ENCODE measurements at places on chromosomes 5 and 9.

DNA sequence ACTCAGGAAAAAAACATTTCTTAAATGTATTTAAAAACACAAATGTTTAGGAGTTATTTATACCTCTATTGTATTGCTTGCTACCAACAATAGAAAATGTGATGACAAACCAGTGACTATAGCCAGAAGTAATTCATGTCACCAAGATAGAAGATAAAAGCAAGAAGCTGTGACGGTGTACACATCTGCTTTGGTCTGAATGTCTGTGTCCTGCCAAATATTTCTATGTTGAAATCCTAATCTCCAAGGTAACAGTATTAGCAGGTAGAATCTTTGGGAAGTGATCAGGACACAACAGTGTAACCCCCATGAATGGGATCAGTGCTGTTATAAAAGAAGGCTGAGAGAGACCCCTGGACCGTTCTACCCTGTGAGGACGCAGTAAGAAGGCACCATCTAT is 74.7 kb downstream of the CEMIP2 start:
- DNase-seq, result no peak

DNA sequence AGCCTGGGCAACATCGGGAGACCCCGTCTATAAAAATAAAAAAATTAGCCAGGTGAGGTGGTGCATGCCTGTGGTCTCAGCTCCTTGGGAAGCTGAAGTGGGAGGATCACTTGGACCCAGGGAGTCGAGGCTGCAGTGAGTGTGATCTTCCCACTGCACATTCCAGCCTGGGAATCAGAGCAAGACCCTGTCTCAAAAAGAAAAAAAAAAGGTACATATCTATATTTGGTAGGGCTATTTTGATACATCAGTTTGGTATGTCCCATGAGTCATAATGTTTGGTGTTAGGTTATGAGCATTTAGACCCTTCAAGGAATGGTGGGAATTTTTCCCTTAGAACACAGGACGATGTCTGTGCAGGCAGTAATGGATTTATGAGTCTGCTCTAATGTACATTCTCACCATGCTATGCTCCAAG is 55.3 kb upstream of the POU4F3 start:
- DNase-seq, result no peak

GRCh38 chr9:21160178-21160577 is 6.3 kb downstream of the IFNA21 start:
- DNase-seq, result peak; percentile 32

DNA sequence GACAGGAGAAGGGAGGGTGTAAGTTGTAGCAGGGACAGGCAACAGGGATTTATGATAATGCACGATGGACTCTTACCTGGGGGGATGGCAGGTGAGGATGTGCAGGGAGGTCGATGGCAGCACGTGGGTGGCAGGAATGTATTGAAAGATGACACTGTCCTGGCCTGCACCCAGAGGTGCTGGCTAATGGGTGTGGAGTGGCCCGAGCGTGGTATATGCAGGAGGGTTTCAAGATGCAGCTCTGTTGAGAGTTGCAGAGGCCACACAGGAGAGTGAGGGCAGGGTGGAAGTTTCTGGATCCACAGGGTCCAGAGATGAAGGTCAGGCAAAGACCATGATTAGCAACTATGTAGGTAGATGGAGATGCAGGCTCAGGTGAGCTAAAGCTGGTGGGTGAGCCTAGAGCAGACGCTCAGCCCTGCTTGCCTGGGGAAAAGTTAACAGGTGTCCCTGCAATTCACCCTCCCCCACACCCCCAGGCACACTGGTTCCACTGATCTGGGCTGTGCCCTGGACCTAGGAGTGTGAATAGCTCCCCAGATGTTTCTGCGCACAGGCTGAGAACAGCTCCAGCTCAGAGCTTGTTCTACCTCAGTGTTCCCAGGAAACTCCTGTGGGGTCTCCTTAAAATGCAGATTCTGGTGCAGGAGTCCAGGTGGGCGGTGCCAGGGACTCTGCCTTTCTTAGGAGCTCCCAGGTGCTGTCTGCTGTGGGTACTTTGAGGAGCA is 21.5 kb upstream of the S1PR3 start:
- no peak for DNase-seq

- DNase-seq, result no peak
Measured at GRCh38 chr9:89502038-89502601, 4.2 kb upstream of the SEMA4D start.

- no peak for DNase-seq
Measured at GRCh38 chr9:121325387-121325786, 44.7 kb downstream of the STOM start.

DNA sequence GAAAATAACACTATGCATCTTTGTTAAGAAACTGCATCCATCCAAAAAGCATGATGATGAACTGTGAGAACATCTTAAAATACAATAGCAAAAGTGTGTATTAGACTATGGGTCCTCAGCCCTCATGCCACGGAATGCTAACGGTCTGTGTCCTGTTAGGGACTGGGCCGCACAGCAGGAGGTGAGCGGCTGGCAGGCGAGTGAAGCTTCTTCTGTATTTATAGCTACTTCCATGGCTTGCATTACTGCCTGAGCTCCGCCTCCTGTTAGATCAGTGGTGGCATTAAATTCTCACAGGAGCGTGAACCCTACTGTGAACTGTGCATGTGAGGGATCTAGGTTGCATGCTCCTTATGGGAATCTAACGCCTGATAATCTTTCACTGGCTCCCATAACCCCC is 129.8 kb downstream of the NXNL2 start:
- no peak for DNase-seq

DNA sequence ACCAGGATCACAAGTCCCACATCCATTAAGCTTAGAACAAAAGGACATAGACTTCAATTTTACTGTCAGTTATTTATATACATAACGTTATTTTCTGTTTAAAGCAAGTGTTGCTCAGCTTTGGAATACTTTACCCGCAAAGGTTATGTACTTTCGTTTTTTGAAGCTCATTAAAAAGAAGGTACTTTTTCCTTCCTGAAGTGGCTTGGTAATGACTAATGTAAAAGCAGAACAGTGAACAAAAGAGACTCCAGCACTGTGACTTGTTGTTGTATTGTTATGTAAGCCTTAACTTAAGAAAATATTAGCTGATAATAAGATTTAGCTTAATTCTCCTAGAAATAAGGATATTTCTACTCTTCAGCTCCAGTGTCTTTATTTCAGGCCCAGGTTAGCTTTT is 97.3 kb upstream of the SLCO6A1 start:
- DNase-seq, result peak; percentile 7

DNA sequence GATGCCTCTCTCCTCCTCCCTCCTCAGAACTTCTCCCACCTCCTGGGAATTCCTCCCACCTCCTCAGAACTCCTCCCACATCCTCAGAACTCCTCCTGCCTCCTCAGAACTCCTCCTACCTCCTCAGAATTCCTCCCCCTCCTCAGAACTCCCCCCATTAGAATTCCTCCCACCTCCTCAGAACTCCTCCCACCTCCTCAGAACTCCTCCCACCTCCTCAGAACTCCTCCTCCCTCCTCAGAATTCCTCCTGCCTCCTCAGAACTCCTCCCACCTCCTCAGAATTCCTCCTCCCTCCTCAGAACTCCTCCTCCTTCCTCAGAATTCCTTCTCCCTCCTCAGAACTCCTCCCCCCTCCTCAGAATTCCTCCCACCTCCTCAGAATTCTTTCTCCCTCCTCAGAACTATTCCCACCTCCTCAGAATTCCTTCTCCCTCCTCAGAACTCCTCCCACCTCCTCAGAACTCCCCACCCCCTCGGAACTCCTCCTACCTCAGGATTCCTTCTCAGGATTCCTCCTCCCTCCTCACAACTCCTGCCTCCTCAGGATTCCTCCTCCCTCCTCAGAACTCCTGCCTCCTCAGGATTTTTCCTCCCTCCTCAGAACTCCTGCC is 23.9 kb downstream of the SLC46A2 start:
- no peak for DNase-seq

- no peak for DNase-seq
Measured at GRCh38 chr9:75591972-75592371, 298.5 kb upstream of the PCSK5 start.

DNA sequence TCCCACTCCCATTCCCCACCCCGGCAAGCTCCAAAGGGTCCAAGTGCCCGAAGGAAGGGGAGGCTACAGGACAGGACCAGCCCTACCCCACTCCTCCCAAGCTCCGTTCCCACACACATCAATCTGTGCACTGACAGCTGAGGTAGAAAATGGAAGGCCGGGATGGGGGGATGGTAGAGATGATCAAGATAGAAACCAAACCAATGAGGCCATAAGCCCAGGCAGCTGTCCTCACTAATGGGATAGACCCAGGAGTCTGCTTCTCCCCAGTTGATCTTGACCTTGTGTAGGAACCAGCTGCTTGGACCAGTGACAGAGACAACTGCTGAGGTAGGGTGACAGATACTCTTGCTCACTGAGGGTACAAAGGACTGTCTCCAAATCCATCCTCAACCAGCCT is 38.6 kb downstream of the B4GALT1 start:
- DNase-seq, result no peak

- DNase-seq, result no peak
Measured at GRCh38 chr5:14807471-14807870, 64.1 kb downstream of the ANKH start.

DNA sequence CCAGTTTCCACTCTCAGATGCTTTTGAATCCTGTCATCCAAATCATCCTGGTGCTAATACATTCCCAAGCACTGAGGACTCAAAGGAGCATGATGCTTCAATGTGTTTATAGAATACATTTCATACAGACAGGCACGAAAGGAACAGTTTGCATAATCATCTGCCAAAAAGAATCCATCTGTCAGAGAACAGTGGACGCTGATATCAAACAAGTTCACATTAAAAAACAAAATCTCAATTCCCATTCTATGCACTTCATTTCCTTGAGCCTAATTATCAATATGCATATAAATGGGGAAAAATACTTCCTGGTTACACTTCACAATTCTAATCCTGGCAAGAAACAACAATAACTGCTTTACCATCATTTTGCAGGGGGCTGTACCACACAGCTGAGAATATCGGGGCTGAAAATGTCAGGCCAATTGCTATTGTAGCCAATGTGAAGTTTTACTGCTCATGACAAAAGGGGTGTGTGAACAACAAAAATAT is 125.5 kb upstream of the FAM174A start:
- no peak for DNase-seq

DNA sequence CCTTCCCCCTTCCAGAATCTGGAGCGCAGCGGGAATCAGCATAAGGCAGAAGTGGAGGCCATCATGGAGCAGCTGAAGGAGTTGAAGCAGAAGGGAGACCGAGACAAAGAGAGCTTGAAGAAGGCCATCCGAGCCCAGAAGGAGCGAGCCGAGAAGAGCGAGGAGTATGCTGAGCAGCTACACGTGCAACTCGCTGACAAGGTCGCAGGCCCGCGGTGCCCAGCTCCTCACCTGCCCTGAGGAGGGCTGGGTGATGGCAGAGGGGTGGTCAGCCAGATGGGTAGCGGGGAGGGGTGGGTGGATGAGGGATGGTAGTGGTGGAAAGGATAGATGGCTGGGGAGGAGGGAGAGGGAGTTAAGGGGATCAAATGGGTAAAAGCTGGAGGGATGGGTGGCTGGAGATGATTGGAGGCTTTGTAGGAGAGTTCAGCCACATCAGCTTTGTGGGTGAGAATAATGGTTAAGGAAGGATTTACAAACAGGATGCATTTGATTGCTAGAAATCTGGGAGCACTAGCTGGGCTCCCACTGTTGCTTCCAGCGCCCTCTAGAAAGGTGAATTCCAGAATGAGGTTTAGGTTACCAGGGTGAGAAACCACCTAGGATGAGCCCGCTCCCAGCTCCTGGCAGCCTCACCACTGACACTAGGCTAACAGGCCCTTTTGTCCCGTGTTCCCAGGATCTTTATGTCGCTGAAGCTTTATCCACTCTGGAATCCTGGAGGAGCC is 19.7 kb upstream of the GLE1 start:
- no peak for DNase-seq

DNA sequence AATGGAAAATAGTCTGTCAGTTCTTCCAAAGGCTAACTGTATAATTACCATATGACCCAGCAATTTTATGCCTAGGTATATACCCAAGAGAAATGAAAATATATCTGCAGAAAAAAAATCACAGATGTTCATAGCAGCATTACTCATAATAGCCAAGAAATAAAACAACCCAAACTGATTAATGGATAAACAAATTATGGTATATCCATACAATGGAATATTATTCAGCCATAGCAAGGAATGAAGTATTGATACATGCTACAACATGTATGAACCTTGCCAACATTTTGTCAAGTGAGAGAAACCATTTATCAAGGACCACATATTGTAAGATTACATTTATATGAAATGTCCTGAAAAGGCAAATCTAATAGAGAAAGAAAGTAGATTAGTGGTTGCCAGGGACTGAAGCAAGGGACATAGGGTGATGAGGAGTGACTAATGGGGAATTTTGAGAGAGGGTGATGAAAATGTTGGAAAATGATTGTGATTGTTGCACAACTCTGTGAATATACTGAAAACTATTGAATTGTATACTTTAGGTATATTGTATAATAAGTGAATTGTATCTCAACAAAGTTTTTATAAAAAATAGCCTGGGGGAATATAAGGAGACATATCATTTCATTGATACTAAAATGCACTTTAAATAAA is 114.4 kb downstream of the PBX3 start:
- DNase-seq, result peak; percentile 68

- peak; percentile 43 for DNase-seq
Measured at GRCh38 chr9:128341435-128341849, 1.1 kb downstream of the SLC27A4 start.

- DNase-seq, result no peak
Measured at GRCh38 chr9:133715866-133716563, 22.1 kb downstream of the SARDH start.

DNA sequence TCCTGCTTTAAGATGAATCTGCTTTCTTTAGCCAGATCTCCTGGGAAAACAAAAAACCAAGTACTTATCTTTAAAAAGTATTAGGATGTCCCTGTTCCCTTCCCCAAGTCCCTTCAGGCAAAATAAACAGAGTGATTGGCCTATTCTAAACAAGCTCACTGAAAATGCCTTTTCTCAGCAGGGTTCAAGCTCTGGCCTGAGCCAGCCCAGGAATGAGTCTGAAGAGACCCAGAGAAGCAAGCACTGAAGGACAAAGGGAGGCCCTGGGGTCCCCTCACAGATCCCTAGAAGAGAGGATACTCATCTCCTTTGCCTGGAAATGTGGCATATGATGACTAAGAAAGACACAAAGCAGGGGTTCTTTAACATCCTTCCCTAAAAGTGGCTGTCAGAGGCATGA is 66.8 kb upstream of the MAP1B start:
- no peak for DNase-seq

GRCh38 chr9:80465556-80465955 is 893.8 kb downstream of the TLE4 start:
- DNase-seq, result no peak

DNA sequence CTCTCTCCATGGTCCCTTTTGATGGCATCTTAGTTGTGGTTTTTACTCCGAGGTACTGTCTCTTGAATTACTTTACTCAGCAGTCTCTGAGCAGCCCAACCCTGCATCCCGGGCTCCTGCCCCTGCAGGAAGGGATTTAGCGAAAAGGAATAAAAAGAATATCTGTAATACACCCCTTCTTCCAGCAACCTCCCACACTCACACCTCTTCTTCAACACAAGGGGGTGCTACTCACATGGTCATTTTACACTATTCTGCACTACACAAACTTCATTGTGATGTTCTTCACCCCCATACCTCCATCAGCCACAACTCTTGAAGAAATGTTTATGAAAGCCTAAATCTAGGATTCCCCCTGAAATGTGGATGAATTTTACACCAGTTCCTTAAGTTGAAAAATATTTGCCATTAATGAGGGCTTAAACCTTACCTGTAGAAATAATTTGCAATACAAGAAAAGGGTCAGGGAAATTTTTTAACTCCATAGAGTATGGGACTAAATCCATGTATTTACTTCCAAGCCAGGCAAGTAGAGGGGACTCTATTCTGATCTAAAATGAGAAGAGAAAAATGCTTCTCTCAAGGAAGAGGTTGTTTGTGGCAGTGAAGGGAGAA is 26.0 kb downstream of the TPD52L3 start:
- DNase-seq, result peak; percentile 70

- no peak for DNase-seq
Measured at GRCh38 chr5:144276034-144276822, 105.6 kb downstream of the KCTD16 start.
